ENCODE measurements at places on chromosomes 2 and 18.
A peak's percentile ranks its signal among the peaks of the same experiment; 100 is the strongest.

DNA sequence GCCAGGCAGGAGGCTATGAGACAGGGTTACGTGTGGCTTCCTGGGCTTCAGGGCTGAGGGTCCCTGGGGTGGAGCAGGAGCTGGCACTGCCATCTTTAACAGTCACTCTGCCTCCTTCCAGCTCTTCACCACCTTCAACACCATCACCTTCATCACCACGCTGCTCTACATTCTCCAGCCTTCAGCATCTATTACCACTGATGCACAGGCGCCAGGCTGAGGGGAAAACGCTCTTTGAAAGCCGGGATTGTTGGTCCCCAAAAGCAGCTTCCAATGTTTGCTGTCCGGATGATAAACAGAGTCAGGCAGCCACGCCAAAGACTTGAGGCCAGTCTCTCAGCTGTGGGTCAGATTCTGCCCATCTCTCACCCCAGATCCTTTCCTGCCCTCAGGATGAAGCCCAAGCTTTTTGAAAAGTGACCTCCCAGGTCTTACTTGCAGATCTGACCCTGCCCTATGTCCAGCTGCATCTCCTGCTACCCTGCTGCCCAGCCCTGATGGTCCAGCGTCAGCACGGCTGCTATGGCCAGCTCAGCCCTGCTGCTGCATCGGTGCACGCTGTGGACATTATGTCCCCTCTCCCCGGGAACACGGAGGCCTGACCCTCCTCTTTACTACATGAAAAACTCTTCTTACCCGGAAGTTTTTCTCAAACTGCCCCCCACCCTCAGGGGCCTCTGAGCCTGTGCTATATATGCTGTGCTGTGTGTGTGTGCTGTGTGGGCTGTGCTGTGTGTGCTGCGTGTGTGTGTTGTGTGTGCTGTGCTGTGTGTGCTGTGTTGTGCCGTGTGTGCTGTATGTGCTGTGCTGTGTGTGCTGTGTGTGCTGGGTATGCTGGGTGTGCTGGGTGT lies 31.2 kb upstream of the MAL start:
- peak; percentile 3 for DNase-seq

- DNase-seq, result peak; percentile 18
These were observed 28.5 kb downstream of the GPR55 start for GRCh38 chr2:230896346-230897115.

DNA sequence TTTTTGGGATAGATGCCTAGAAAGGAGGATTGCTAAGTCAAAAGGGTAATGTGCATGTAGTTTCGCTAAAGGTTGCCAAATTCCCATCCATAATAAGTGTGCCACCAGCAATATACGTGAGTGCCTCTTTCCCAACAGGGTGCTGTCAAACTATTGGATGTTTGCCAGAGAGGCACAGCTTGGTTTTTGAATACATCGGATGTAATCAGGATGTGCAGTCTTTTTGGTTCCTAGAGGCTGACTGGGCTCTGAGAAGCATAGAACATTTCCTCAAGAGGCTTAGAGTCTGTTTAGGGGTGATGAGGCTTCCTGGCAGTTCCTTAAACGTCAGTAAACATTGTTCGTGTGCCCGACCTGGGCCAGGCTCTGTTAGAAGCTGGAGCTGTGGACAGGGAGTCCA lies 28.0 kb downstream of the AGAP1 start:
- no peak for DNase-seq

GRCh38 chr2:109030870-109031475 lies 42.0 kb upstream of the EDAR start:
- DNase-seq, result no peak

- DNase-seq, result peak; percentile 49
These were observed 24.4 kb upstream of the DTNB start for GRCh38 chr2:25697559-25698341.

GRCh38 chr2:145065342-145065741 lies 545.4 kb upstream of the ZEB2 start:
- no peak for DNase-seq

DNA sequence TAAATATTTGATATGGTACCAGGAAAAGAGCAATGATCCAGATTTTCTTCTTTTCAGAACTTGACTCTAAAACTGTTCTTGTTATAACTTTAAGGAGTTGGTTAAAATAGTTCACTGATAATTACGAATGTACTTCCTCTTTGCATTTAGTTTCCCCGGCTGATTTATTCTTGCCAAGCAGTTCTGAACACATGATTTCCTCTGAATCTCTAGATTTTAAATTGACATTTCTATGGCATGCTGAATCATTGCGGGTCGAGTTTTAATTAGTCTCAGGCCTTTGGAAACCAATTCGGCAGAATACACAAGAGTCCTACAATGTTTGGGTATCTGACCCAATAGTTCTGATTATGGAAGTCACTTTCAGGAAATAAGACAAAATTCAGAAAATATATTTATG lies 37.3 kb upstream of the DNAH7 start:
- DNase-seq, result no peak

GRCh38 chr2:105139556-105140239 lies 101.8 kb downstream of the MRPS9 start:
- no peak for DNase-seq

GRCh38 chr2:212737392-212738172 lies 199.0 kb upstream of the ERBB4 start:
- no peak for DNase-seq

DNA sequence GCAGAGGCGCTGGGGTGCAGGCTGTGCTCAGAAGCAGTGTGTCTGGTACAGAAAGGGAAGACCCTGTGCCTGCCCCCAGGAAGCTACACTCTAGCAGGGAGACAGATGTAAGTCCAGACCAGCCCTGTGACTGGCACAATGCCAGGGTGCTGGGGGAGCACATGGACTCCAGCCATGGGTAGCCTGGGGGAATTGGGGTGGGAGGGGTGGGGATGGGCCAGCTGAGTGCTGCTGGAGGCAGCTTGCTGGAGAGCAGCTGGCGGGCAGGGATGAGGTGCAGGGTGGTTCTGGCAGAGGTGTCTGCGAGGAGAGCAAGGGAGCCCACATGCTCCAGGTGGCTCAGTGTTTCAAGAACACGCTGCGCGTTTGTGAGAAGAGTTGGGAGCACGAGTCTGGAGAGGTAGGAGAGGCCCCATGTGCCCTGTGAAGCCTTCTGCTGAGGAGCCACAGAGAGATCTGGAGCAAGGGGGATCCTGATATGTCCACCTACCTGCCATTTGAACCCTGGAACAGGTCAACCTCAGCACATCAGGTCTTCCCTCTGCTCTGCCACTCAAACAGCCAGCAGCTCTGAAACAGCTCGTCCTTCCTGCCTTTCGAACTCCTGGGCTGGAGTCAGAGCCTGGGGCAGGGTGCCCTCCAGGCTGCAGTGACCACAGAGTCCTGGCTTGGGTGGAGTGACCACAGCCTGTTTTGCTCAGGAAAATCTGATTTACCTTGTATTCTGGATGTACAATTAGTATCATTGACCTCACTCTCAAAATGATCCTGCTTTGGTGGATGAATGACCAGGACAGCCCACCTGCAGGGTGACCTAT lies 15.1 kb downstream of the ALLC start:
- DNase-seq, result no peak

GRCh38 chr2:660586-661359 lies 16.4 kb downstream of the TMEM18 start:
- peak; percentile 74 for DNase-seq

DNA sequence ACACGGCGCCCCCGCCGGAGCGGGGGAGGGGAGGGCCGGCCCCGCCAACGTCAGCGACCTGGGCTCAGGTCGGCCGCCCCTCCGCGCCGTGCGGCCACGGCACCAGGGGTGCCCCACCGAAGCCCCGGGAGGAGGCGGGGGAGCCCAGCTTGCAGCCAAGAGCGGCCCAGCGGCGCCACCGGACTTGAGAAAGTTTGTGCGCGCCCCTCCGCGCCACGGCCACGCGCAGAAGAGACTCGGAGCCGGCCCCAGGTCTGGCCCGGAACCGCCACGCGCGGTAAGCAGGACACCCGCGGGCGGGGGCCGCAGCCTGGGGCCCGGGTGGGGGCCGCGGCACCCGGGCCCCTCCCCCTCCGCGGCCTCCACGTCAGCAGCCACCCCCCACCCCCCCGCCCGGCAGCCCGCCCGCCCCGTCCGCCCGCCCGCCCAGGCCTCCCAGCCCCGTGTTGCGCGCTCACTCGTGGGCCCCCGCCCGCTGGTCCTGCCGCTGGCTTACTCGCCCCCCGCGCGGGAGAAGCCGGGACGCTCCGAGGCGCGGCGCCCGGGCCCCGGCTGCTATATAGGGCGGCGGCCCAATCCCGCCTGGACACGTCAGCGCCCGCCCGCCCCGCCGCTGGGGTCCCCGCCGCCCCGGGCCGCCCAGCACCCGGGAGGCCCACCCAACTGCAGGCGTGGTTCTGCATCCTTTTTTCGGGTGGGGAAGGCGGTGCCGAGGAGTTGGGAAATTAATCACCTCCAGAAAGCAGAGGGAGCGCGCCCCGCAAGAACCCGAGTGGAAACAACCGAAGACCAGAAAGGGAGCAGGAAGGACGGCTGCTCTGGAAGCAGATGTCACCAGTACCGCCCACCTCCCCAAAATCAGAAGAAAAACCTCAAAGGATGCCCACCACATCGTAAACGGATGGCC lies 42.9 kb downstream of the HDLBP start:
- DNase-seq, result peak; percentile 45

DNA sequence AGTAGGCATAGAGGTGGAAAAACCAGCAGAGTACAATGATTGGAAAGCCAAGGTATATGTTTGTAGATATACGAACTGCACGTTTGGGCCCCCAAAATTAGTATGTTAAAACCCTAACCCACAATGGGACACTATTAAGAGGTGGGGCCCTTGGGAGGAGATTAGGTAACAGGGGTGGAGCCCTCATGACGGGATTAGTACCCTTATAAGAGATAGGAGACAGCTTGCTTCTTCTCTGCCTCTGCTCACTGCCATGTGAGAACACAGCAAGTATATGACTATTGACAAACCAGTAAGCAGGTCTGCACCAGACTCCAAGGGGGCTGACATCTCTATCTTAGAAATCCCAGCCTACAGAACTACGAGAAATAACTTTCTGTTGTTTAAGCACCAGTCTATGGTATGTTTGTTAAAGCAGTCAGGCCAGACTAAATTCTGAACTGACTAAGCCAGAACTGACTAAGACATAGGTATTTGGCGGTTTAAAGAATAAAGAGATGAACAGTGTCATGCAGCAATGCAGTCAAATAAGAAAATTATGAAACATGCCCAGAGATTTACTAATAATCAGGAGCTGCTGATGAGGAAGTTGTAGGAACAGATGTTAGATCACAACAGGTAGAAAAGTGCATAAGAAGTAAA lies 182.9 kb downstream of the DYM start:
- DNase-seq, result no peak

DNA sequence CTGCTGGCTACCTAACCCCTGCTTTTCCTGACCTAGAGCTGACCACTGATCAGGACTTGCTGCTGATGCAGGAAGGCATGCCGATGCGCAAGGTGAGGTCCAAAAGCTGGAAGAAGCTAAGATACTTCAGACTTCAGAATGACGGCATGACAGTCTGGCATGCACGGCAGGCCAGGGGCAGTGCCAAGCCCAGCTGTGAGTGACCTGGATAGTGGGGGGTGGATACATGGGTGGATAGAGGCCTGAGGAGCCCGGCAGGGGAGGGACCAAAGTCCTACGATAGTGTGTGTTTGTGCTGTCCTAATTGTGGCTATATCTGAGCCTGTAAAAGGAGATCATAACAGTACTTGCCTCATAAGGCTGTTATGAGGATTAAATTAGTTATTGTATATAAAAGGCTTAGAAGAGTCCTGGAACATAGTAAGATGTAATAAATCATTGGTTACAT lies 8.2 kb downstream of the PLCD4 start:
- DNase-seq, result no peak

GRCh38 chr2:65577654-65578053 lies 145.3 kb upstream of the SPRED2 start:
- no peak for DNase-seq

DNA sequence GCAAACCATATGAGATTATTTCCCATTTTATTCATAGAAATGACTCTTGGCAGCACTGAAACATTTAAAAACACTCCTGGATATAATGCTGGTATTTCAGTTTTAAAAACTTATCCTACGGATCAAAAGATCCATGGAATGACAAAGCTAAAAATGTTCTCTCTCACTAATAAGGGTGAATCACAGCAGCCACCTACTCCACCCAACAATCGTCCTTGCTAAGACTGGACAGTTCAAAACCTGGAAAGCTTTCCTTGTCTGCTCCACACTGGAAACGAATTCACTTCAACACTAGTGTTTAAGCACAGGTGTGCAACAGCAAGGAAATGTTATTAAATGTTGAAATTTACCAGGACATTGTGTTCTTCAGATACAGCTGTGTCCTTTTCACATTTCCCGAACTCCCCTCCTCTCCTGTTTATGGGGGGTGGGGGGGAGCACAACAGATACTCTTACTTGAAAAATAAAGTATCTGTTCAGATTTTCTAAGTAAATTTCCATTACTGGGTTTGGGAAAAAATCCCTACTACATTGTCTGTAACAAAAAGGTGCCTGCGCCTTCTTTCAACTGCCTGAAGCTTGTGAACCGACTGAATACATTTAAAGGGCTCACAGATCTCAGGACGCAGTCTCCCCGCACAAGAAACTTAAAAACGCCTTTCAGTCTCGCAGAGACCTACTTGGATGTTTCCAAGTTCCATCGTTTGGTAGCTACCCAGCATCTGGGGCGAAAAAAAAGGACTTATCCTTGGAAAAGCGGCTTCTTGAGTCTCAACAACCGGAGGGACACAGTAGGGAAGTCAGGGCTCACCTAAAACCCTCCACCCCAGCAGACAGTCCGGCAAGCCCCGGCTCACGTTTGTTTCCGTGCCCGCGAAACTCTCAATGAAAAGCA lies 1.3 kb downstream of the YWHAQ start:
- no peak for DNase-seq

DNA sequence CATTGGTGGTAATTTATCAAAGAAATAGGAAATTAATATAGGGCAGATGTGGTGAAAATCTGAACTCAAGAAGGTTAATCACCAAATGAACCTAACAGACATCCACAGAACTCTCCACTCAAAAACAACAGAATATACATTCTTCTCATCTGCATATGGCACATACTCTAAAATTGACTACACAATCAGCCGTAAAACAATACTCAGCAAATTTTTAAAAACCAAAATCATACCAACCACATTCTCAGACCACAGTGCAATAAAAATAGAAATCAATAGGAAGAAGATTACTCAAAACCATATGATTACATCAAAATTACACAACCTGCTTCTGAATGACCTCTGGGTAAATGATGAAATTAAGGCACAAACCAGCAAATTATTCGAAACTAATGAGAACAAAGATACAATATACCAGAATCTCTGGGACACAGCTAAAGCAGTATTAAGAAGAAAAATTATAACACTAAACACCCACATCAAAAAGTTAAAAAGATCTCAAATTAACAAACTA lies 31.0 kb downstream of the RBM43 start:
- DNase-seq, result no peak

DNA sequence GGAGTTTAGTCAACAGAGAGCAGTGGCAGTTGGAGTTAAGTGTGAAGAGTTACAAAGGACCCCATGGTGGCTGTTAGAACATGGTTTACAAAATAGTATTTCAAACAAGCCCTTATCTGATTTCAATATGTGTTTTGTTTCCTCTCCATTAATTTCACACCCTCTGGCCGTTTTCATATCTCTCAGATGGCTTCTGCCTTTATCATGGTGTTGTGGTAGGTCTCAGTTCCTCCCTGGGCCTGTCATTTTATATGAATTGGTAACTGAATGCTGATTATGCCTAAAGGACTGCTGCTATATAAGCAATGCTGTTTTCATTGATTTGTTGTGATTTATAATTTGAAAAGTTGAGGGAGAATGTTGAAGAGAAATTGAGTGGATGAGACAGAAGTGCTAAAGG lies 686.7 kb downstream of the NYAP2 start:
- DNase-seq, result no peak

Measured in H9 (cell line).